ENCODE measurements at places on chromosomes 16 and 17.
A peak's percentile ranks its signal among the peaks of the same experiment; 100 is the strongest.

GRCh38 chr17:76232342-76232741 is 8.0 kb downstream of the RNF157 start:
- no peak for DNase-seq

DNA sequence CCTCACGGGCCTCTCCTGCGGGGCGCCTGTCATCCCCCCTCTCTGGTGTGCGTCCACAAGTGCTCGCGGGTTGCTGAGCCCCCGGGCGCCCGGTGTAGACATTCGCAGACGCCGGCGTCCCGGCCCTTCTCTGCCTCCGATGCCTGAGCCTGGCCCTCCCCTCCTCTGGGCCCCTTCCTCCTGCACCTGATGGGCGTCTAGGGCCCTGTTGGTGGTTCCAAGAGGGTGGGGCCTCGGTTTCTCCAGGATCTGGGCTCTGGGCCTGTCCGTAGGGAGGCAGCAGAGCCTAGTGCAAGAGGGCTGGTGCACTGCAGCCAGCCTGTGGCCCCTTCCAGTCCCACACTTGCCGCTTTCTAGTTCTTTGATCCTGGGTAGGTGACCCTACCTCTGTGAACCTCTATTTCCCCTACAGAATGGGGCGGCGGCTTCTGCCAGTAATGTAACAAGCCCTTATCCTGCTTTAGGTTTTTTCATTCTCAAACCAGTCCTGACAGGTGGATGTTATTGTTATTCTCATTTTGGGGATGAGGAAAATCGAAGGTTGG is 623 bp downstream of the E4F1 start:
- DNase-seq, result no peak

DNA sequence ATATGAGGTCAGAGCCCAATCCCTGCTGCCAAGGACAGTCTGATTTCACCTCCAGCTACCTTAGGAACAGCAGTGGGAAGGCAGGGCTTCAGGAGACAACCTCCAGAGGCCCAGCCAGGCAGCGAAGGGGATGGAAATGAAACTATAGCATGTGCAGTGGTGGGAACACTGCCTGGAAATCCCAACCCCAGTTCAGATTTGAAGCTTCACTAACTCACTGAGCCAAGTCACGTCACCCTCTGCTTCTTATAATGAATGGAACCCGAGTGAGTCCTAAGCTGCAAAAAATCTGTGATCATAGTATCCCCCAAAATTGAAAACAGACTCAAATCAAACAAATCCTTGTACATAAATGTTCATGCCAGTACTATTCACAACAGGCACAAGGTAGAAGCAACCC is 36.0 kb upstream of the SLC39A11 start:
- no peak for DNase-seq

- DNase-seq, result no peak
These were observed 19.7 kb upstream of the BRD7 start for GRCh38 chr16:50388496-50388895.

DNA sequence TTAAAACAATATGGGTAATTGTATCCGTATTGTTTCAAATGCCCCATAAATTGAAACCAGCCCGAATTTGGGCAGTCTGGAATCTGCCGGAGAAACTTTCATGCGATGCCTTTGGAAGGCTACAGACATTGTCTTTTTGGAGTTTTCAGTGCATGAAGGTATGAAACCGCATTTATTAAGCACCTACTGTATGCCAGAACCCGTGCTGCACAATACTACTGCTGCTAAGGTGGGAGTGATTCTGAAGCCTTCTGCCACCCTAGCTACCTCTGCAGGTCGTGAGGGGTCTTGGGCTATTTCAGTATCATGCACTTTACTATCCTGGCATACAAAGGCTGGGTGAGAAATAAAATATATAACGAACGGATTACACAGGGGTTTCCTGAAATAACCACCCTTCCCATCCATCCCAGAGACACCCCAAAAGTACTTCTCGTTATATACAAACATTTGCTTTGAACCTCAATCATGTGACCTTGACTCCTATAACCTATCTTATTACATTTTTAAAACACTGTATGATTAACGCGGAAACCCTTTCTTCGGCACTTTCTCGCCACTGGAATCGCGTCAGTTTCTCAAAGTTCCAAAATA is 1.0 kb upstream of the MSI2 start:
- no peak for DNase-seq

DNA sequence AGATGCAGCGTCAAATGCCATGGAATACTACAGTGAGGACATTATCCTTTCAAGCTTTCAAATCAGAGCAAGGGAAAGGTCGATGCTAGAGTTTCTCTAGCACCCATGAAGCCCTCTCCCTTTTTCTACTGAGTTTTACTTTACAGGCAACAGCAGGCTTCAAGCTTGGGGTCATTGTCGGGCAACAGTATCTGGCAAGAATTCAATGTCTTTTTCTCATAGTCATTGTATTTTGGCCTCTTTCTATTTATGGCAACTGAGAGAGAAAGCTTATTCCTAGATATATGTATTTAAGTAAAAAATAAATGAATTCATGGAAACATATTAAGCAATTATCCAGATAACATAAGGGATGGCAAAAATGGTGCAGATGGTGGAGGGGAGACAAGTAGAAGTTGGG is 364 bp upstream of the CETP start:
- DNase-seq, result no peak

DNA sequence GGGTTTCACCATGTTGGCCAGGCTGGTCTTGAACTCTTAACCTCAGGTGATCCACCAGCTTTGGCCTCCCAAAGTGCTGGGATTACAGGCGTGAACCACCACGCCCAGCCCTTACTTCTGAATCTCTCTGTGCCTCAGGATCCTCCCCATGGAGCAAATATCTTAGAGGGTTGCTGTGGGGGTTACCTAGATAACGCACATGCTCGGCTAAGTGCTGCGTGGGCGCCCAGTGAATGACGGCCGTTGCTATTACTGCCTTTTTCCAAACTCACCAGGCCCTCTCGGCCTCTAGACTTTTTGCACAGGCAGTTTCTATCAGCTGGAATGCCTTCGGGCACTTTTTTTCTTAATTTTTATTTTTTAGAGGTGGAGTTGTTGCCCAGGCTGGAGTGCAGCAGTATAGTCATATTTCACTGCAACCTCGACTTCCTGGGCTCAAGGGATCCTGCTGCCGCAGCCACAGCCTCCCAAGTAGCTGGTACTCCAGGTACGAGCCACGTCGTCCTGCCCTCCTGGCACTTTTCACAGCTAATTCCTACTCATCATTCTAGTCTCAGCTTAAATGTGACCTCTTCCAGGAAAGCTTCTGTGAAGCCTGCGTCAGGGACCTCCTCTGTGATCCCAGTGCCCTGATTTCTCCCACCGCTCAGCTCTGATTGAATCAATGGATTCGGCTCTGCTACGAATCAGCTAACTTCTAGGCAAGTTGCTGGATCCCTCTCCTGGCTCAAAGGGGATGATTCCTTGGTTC is 8.6 kb downstream of the CCDC102A start:
- DNase-seq, result no peak

DNA sequence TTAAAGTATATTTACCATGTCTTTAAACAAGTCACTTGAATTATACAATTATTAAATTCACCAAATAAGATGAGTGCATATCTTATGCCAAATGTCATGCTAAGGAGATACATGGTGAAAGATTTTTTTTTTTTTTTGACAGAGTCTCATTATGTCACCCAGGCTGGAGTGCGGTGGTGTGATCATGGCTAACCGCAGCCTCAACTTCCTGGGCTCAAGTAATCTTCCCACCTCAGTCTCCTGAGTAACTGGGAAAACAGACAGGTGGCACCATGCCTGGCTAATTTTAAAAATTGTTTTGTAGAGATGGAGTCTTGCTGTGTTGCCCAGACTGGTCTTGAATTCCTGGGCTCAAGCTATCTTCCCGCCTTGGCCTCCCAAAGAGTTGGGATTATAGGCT is 149.0 kb upstream of the GOT2 start:
- DNase-seq, result no peak

DNA sequence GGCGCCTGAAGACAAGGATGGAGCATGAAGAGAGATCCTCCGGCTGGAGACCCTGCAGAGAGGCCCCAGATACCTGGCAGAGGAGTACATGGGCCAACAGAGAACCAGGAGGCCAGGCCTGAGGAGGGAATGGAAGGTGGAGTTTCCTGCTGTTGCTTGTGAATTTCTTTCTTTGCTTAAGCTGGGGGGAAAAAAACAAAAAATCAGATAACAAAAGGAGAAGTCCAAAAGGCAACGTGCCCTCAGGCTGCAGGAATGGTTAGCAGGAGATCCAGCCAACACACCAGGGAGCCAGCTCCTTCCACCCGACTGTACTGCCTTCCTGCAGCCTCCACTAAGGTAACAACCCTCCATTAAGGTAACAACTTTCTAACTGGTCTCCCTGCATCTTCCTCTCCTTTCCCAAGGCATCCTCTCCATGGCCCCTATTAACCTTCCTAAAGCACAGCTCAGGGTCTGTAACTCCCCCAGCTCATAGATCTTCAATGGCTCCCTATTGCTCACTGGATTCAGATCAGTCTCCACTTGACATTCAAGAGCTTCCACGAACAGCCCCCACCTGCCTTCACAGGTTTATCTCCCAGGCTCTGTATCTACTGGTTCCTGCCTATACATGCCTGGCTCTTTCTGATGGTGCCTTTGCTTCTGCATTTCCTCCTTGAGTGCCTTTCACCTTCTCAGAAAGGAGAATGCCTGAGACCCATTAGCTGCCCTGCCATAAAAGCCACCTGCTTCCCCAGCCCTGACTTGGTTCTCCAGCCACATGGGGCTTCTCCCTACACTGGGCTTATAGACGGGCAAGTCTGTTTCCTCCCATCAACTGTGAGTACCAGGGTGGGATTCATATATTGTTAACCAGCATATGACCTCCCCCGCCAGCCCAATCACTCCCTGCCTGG is 725 bp upstream of the ARL5C start:
- DNase-seq, result no peak

- DNase-seq, result no peak
These were observed 15.9 kb downstream of the CMTM3 start for GRCh38 chr16:66620429-66620795.

DNA sequence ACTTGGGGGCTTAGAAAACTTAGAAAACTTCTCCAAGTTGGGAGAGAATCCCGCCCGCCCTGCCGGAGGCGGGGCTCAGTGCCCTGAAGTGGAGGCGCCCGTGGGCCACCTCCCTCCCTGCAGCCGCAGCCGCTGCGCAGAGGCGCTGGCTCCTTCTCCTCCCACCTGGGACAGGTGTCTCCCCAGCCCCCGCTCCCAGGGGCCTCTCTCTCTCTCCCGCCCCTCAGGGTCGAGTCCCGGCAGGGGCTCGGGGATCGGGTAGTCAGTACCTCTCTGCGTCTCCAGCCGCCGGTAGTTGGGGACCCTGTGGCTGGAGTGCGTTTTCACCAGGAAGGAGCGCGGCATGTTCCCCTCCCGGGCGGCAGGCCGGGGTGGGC is 257 bp downstream of the SNAI3 start:
- peak; percentile 57 for DNase-seq

All from activated CD4-positive, CD25-positive, alpha-beta regulatory T cell treated with anti-CD3 and anti-CD28 coated beads, Interleukin-2, amount 50 U/mL, for 72 hours (primary cell).